Lung (tissue), 17 donors: ENCODE measurements at places on chromosomes 3 and 15. TPM values are rescaled to one million over a fixed set of nuclear protein-coding genes. Genes with fewer than 3 reads are reported as not detected.

The C3orf22 gene
- total RNA-seq: not detected

The DLEC1 gene
- 28.8 TPM for total RNA-seq

The SENP8 gene
- 3.5 TPM for total RNA-seq

The SLC15A2 gene
- total RNA-seq: 44.6 TPM

The CACNA2D3 gene
- total RNA-seq: 2.5 TPM

The STRC gene
- total RNA-seq: 1.0 TPM

The CTNNB1 gene
- 631 TPM for total RNA-seq

The CHRM5 gene
- total RNA-seq: 0.23 TPM

The IFT80 gene
- total RNA-seq: 114 TPM

The C3orf20 gene
- total RNA-seq: 0.12 TPM

The CORO2B gene
- 5.9 TPM for total RNA-seq

The SYNPR gene
- 0.43 TPM for total RNA-seq

The SPSB4 gene
- total RNA-seq: 2.4 TPM

GRCh38 chr3:123296836-123297626 is 95.3 kb downstream of the SEC22A start:
- DNase-seq: no peak
- H3K4me1 ChIP-seq: no peaks in the 10 kb centered on the region
- H3K27me3 ChIP-seq: no peaks in the 10 kb centered on the region
- no peak overlapping the region for H3K27ac ChIP-seq
- H3K36me3 ChIP-seq: no peaks in the 10 kb centered on the region

DNA sequence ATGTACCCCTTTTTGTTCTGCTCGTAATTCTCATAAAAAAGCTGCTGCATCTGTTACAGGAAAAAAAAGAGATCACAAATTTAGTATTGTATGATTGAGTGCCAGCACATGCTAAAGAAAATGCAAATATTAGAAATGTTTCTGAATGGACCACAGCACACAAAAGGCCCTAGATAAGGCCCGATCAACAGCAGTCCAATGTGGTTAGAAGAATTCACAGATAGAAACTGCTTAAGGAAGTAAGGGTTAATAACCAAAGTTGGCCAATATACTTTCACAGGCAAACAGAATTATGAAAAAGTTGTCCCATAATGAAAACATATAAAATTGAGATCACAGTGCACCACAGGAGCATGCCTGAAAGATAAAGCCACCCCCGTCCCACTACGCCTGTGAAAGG is 72.9 kb downstream of the CHSY1 start:
- H3K36me3 ChIP-seq: peaks cover 18% of the 10 kb centered on the region
- H3K4me1 ChIP-seq: peaks cover 6% of the 10 kb centered on the region

- no peaks in the 10 kb centered on the region for H3K36me3 ChIP-seq
- DNase-seq: no peak
- peaks cover 2% of the 10 kb centered on the region for H3K4me1 ChIP-seq
- no peak overlapping the region for H3K4me3 ChIP-seq
Measured at GRCh38 chr15:38593524-38593923, 28.9 kb upstream of the RASGRP1 start.

DNA sequence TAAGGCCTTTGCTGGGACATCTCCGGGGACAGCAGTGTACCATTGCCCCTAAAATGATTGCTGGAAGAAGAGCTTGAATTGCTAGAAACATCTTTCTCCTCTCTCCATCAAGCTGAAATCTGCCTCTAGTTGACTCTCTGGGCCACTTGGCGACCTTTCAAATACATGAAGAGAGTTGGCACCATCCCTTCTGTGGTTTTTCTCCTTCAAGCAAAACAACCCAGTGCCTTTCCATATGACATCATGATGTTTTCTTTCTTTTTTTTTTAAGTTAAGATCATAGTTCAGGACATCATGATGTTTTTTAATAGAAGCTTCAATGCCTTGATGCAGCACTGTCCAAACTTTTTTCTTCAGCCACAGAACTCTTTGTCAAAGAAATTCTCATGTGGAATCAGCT is 144.0 kb upstream of the PTPRG start:
- DNase-seq: peak; percentile 34
- H3K36me3 ChIP-seq: no peaks in the 10 kb centered on the region
- no peak overlapping the region for H3K27ac ChIP-seq
- no peak overlapping the region for H3K4me3 ChIP-seq
- no peaks in the 10 kb centered on the region for H3K27me3 ChIP-seq

GRCh38 chr15:73370151-73370550 is 1.4 kb upstream of the HCN4 start:
- peaks cover 59% of the 10 kb centered on the region for H3K27me3 ChIP-seq
- DNase-seq: no peak
- no peak overlapping the region for H3K4me3 ChIP-seq
- H3K36me3 ChIP-seq: no peaks in the 10 kb centered on the region

DNA sequence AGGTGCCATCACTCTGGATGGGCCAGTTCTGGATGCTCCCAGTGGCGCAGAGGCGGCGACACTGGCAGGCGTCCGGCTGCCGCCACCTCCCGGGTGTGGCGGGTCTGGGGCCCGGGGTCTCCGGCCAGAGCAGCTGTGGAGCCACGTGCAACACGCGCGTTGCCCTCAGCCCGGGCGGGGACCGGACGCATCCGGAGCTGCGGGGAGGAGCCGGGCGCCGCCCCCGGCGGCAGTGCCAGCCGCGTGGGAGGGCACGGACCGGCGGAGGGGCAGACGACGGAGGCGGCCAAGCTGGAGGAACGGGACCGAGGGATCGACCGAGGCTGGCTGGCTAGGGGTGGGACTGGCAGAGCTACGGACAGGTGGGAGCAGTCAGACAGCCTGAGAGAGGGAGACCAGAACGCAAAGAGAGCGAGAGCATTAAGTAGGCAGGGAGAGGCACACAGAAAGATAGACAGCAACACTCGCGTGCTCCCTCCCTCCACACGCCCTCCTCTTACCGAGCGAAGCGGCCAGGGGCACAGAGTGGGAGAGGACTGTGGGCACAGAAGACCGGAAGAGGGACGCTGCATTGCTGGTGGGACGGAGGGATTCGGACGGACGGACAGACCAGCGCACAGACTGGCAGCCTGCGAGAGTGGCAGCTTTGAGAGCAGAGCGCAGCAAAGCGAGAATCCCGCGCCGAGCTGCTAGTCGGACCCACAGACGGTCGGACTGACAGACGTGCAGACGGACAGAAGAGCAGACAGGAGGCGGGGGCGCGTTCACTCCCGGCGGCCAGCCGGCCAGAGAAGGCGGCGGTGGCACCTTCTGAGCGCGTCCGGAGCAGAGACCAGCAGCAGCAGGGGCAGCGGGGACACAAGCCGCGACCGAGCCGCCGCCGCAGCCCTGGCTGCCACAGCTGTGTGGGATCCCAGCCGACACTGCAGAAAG is at the start of gene ARPP21:
TSS of gene ARPP21 (plus strand) at position 272 of the 933 bp plus-strand sequence. CDS start 42,227 bp downstream, outside the sequence.
- no peak within 1 kb of the TSS for H3K4me3 ChIP-seq
- H3K27me3 ChIP-seq: peaks cover 2% of the 10 kb centered on the region
- H3K27ac ChIP-seq: no peak within 1 kb of the TSS
- DNase-seq: peak; percentile 30
- no peaks in the 10 kb centered on the region for H3K36me3 ChIP-seq

- H3K27ac ChIP-seq: no peak overlapping the region
- H3K36me3 ChIP-seq: no peaks in the 10 kb centered on the region
- H3K4me1 ChIP-seq: no peaks in the 10 kb centered on the region
- H3K4me3 ChIP-seq: no peak overlapping the region
- DNase-seq: no peak
Measured at GRCh38 chr3:60188803-60189202, 1062.4 kb downstream of the FHIT start.

- H3K36me3 ChIP-seq: no peaks in the 10 kb centered on the region
- no peak overlapping the region for H3K4me3 ChIP-seq
- H3K27me3 ChIP-seq: no peaks in the 10 kb centered on the region
Measured at GRCh38 chr3:58874795-58875194, 175.0 kb downstream of the CFAP20DC start.

DNA sequence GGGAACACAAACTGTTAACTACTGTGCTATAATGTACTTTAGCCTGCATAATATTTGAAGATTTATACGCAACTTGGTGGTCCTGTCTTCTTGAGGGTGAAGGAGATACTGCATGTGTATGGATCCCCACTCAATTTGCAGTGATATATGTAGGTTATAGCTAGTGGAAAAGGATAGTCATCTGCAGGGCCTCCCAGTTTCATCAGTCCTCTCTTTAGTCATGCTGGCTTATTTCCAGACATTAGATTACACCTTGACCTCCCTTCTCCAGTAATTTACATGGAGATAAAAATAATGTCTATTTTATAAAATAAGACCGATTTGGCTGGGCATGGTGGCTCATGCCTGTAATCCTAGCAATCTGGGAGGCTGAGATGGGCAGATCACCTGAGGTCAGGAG is 3.7 kb downstream of the NR1D2 start:
- H3K36me3 ChIP-seq: no peaks in the 10 kb centered on the region
- no peaks in the 10 kb centered on the region for H3K27me3 ChIP-seq
- DNase-seq: no peak
- H3K4me3 ChIP-seq: no peak overlapping the region

GRCh38 chr3:185205865-185206264 is 48.0 kb downstream of the EHHADH start:
- DNase-seq: no peak
- peaks cover 5% of the 10 kb centered on the region for H3K36me3 ChIP-seq
- H3K27me3 ChIP-seq: no peaks in the 10 kb centered on the region

DNA sequence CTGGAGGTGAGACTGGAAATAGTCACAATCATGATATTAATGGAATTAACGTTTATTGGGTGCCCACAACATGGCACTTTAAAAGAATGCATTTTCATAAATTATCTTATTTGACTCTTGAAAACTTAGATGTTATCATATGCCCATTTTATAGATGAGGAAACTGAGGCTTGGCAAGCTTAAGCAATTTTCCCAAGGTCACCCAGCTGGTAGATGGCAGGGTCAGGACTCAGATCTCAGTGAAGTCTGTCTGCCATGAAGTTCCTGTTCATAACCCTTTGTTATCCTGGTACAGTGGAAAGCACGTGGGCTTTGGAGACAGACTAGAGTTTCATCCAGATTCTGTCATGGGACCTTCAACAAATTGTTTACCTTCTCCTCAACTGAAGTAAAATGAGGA is 174.6 kb upstream of the NR2E3 start:
- H3K4me3 ChIP-seq: no peak overlapping the region
- no peaks in the 10 kb centered on the region for H3K36me3 ChIP-seq
- no peak overlapping the region for H3K27ac ChIP-seq
- peaks cover 11% of the 10 kb centered on the region for H3K4me1 ChIP-seq

DNA sequence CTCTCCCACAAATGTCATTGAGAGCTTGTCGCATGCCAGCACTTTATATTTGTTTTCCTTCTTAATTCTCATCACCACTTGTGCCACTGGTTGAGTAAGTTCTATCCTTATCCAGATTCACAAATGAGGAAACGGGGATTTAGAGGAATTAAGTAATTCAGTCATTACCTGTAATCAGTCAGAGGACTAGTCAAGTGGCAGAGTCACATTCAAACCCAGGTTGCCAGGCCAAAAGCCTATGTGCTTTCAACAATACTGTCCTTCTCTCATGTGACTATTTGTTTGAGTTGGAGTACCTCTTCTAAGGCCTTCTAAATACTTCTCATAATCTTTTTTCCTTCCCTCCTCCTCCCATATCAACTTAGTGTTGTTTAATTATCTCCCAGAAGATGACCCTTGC is 76.9 kb downstream of the THRB start:
- H3K36me3 ChIP-seq: no peaks in the 10 kb centered on the region
- no peaks in the 10 kb centered on the region for H3K27me3 ChIP-seq
- H3K4me1 ChIP-seq: no peaks in the 10 kb centered on the region

- H3K4me1 ChIP-seq: no peaks in the 10 kb centered on the region
- no peaks in the 10 kb centered on the region for H3K36me3 ChIP-seq
- H3K27ac ChIP-seq: no peak overlapping the region
- no peak overlapping the region for H3K4me3 ChIP-seq
Measured at GRCh38 chr3:28835751-28836150, 445.1 kb upstream of the RBMS3 start.

GRCh38 chr3:180253283-180253682 is 216.5 kb upstream of the PEX5L start:
- no peaks in the 10 kb centered on the region for H3K27me3 ChIP-seq
- no peak overlapping the region for H3K27ac ChIP-seq
- no peaks in the 10 kb centered on the region for H3K4me1 ChIP-seq
- no peaks in the 10 kb centered on the region for H3K36me3 ChIP-seq
- DNase-seq: no peak
- no peak overlapping the region for H3K4me3 ChIP-seq

GRCh38 chr3:127820221-127820825 is 2.0 kb downstream of the MGLL start:
- peaks cover 29% of the 10 kb centered on the region for H3K4me1 ChIP-seq
- H3K27ac ChIP-seq: peak overlapping the region; percentile 56
- no peaks in the 10 kb centered on the region for H3K27me3 ChIP-seq
- peak; percentile 48 for DNase-seq
- H3K4me3 ChIP-seq: no peak overlapping the region
- peaks cover 4% of the 10 kb centered on the region for H3K36me3 ChIP-seq

GRCh38 chr15:72042054-72042453 is 75.9 kb downstream of the MYO9A start:
- no peak overlapping the region for H3K27ac ChIP-seq
- no peak for DNase-seq
- H3K27me3 ChIP-seq: no peaks in the 10 kb centered on the region
- no peaks in the 10 kb centered on the region for H3K4me1 ChIP-seq
- no peak overlapping the region for H3K4me3 ChIP-seq

DNA sequence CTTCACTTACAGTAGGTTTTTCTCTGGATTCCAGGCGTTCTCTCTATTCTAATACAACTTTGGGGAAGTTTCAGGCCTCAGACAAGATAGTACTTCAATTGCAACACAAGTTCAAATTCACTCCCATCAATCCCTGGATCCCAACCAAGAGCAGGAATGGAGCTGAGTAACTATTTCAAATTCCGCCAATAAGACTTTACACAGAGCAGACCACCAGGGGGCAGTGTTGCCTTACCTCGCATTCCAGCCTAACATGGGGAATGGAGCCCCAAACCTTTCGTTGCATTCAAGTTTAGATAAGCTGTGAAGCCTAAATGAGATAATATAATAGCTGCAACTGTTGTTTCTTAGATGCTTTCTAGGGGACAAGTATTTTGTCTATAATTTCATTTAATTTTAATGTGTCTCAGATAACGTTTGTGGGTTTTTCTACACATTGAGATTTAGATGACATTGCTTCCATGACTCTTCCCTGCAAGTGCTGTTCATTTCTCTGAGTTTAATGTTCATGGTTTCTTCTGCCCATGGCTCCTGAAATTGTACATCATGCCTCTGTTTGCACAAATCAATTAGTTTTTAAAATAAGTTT is 186.7 kb downstream of the NSUN3 start:
- no peak overlapping the region for H3K4me3 ChIP-seq
- H3K4me1 ChIP-seq: no peaks in the 10 kb centered on the region
- DNase-seq: peak; percentile 66
- H3K27ac ChIP-seq: no peak overlapping the region
- no peaks in the 10 kb centered on the region for H3K36me3 ChIP-seq

- H3K4me3 ChIP-seq: no peak overlapping the region
- no peaks in the 10 kb centered on the region for H3K36me3 ChIP-seq
Measured at GRCh38 chr15:55475842-55476241, 32.2 kb downstream of the DNAAF4 start.

- no peak for DNase-seq
- H3K36me3 ChIP-seq: peaks cover 3% of the 10 kb centered on the region
- no peaks in the 10 kb centered on the region for H3K27me3 ChIP-seq
- H3K27ac ChIP-seq: no peak overlapping the region
Measured at GRCh38 chr15:60496853-60497252, 17.9 kb upstream of the ICE2 start.

- no peak overlapping the region for H3K4me3 ChIP-seq
- no peaks in the 10 kb centered on the region for H3K4me1 ChIP-seq
- H3K27ac ChIP-seq: no peak overlapping the region
- peaks cover 9% of the 10 kb centered on the region for H3K27me3 ChIP-seq
Measured at GRCh38 chr3:46325645-46326300, 28.1 kb upstream of the CCR2 start.
